ENCODE measurements at places on chromosomes 7 and 10. TPM values are rescaled to one million over a fixed set of nuclear protein-coding genes. Genes with fewer than 3 reads are reported as not detected.

The PGAM2 gene
- total RNA-seq: not detected

DNA sequence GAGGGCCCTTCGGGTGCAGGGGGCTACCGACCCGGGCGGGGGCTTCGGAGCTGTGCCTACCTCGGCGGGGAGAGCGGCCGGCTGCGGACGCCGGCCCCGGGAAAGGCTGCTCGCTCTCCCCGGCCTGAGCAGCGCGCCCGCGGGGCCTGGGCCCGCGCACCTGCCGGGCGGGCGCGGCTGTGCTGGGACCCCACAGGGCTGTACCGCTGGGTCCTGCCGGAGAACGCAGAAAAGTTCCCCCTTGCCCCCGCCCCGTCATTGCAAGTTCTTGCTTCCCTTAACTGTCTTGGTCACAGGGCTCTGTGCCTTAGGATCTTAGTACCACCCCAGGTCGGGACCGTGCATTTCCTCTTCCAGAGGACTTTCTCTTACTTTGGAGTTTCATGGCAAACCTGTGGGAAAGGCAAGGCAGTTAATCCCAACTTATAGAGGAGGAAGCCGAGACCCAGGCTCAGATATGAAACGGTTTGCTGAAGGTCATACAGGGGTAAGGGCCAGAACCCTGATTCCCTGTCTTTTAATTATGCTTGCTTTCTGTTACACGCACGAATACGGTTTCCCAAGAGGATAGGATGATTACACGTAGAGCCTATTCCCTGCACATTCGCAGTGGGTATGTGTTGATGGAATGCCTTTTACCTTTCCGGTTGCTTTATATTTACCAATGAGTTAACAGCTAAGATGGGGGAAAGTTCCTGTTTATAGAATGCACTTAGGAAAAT lies 652 bp downstream of the PCGF5 start:
- H3K4me3 ChIP-seq: peak overlapping the region; percentile 96
- peak; percentile 41 for DNase-seq
- H3K4me1 ChIP-seq: peaks cover 10% of the 10 kb centered on the region
- H3K27ac ChIP-seq: peak overlapping the region; percentile 75
- no peaks in the 10 kb centered on the region for H3K27me3 ChIP-seq
- H3K36me3 ChIP-seq: no peaks in the 10 kb centered on the region

- H3K4me3 ChIP-seq: no peak overlapping the region
- no peaks in the 10 kb centered on the region for H3K27me3 ChIP-seq
Measured at GRCh38 chr7:122983261-122983660, 12.2 kb downstream of the TAS2R16 start.

DNA sequence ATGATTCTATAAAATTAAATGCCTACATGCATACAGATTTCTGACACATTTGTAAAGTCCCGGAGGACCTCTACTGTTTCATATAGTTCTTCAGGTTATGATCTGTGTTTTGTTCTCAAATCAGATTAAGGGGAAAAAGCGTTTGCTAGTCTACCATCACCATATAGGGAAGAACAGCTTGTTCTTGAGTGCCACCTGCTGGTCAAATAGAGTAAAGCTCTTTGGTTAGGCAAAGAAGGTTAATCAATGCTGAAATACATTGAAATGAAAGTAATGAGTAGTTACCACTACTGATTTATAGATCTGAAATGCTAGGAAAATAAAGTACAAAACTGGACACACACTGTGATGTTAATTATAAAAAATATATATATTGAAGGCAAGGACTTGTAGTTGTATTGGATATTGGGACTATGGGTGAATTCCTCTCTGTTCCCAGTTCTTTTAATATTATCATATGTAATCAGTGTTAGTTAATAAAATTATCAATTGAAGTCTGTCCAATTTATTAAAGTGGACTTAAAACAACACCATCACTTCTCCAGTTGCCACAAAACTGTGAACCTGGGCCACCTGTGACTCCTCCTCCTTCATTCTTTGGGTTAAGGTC lies 72.6 kb upstream of the PDLIM1 start:
- peak; percentile 71 for DNase-seq
- H3K27ac ChIP-seq: no peak overlapping the region
- H3K36me3 ChIP-seq: no peaks in the 10 kb centered on the region
- no peaks in the 10 kb centered on the region for H3K27me3 ChIP-seq
- H3K4me3 ChIP-seq: no peak overlapping the region

DNA sequence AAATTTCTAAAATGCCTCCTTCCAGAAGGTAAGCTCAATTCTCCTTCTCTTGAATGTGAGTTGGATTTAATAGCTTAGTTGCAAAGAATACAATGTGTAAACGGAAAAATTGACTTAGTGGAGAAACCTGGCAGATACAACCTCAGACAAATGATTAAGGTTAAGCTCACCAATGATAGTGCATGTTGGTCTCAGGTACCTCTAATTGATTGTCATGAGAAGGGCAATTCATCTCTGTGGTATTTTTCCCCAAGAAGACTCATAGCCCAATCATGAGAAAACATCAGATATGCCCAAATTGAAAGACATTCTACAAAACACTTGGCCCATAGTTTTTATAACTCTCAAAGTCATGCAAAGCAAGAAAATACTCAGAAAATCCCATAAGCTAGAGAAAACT lies 36.2 kb upstream of the TMEM106B start:
- H3K27me3 ChIP-seq: no peaks in the 10 kb centered on the region
- H3K4me3 ChIP-seq: no peak overlapping the region
- H3K27ac ChIP-seq: no peak overlapping the region
- no peaks in the 10 kb centered on the region for H3K4me1 ChIP-seq
- H3K36me3 ChIP-seq: no peaks in the 10 kb centered on the region
- DNase-seq: no peak

GRCh38 chr7:27916372-27916771 lies 176.4 kb downstream of the TAX1BP1 start:
- H3K27me3 ChIP-seq: no peaks in the 10 kb centered on the region
- H3K4me3 ChIP-seq: no peak overlapping the region
- H3K36me3 ChIP-seq: no peaks in the 10 kb centered on the region

DNA sequence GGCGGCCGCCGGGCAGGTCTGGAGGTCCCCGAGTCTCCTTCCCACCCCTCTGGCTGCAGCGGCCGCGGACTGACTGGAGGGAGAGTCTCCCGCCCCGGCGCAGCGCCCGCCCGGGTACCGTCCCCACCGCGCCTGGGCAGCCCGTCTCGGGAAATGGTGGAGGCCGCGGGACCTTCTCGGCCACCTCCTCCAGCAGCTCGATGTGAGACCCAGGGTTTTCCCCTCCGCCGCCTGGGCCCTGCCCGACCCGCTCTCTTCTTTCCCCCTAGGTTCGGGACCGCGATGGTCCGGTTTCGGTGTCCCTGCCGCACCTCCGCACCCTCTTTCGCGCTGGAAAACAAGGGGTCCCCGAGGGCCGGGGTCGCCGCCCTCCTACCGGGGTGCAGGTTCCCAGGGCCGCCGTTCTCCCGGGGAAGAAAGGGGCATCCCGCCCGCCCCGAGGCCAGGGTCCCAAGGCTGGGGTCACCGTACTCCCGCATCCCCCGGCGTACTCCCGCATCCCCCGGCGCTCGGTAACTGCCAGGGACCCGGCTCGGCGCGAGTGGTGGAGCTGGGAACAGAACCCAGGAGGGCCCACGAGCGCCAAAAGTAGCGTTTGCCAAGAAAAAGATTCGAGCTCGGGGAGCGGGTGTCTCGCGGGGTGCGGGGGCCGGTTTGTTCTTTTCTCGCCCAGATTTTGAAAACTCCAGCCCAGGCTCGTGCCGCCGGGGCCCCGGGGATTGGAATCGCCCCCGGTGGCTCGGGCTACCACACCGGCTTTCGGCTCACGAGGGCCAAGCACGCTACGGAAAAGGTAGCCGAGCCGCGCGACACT lies 3.4 kb downstream of the TNRC18 start:
- peaks cover 9% of the 10 kb centered on the region for H3K4me1 ChIP-seq
- peak overlapping the region; percentile 36 for H3K27ac ChIP-seq
- peak overlapping the region; percentile 66 for H3K4me3 ChIP-seq
- DNase-seq: no peak
- H3K36me3 ChIP-seq: no peaks in the 10 kb centered on the region

- no peaks in the 10 kb centered on the region for H3K4me1 ChIP-seq
- no peak for DNase-seq
- no peak overlapping the region for H3K27ac ChIP-seq
- no peaks in the 10 kb centered on the region for H3K27me3 ChIP-seq
- no peaks in the 10 kb centered on the region for H3K36me3 ChIP-seq
Measured at GRCh38 chr7:95631527-95631926, 35.2 kb upstream of the PDK4 start.

The SEMA3E gene
- total RNA-seq: not detected

DNA sequence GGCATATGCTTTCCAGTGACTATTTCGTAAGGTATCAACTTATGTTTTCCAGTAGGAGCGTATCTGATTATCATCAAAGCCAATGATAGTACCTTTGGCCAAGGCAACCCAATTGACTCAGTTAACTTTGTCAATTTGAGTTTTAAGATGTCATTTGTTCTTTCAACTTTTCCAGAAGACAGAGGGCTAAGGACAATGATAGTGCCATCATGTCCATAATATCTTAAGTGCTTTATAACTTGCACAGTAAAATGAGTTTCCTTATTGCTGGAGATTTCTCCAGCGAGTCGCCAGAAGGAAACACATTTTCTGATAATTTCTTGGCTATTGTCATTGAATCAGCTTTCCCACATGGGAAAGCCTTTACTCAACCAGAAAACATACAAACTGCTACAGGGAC lies 35.0 kb downstream of the ANTXRL start:
- DNase-seq: no peak
- peaks cover 6% of the 10 kb centered on the region for H3K27me3 ChIP-seq
- H3K4me3 ChIP-seq: no peak overlapping the region

GRCh38 chr7:96538632-96539031 lies 171.0 kb downstream of the SEM1 start:
- H3K4me1 ChIP-seq: no peaks in the 10 kb centered on the region
- H3K27ac ChIP-seq: no peak overlapping the region
- DNase-seq: no peak

The ZP3 gene
- 0.32 TPM for total RNA-seq

DNA sequence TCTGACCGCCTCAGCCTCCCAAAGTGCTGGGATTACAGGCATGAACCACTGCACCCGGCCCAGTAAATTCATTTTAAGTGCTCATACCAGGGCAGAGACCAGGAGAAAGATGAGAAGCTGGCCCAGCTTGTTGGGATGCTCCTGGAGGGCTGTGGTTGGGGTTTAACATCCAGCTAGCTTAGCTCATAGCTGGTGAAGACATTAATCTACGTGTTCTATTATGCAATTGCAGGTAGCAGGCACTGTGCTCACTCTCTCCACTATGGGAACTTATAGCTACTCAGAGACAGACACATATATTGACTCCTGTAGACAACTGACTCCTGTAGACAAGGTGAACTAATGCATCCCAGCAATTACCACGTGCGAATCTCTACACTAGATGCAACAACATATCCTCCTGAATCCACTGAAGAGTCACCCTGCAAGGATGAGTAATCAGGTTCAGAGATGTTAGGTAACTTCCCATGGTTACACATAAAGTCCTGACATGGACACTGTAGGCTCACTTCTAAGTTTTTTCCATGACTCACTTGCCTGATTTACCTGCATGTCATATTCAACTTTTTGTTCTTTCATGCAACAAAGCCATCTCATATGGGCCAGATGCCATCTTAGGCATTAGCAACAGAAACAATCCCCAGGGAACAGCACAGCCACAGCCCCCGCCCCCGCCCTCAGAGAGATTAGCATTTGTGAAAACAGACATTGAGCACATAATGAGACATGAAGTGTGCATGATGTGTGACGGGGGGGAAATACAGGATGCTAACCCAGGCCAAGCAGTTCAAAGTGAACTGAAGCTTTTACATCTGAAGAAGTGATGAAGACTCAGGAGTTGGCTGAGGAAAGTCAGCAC lies 37.2 kb downstream of the ERLIN1 start:
- H3K36me3 ChIP-seq: peaks cover 16% of the 10 kb centered on the region
- H3K4me3 ChIP-seq: no peak overlapping the region
- DNase-seq: no peak
- H3K27ac ChIP-seq: no peak overlapping the region

The RBP3 gene
- total RNA-seq: not detected

The LMTK2 gene
- total RNA-seq: 13.8 TPM

GRCh38 chr10:102557569-102557968 lies 53.8 kb downstream of the SUFU start:
- no peaks in the 10 kb centered on the region for H3K27me3 ChIP-seq
- H3K27ac ChIP-seq: no peak overlapping the region
- no peaks in the 10 kb centered on the region for H3K36me3 ChIP-seq
- H3K4me3 ChIP-seq: no peak overlapping the region

The TRIM8 gene
- total RNA-seq: 108 TPM

The SLC13A1 gene
- not detected for total RNA-seq

The GBX1 gene
- total RNA-seq: not detected

The STEAP1 gene
- total RNA-seq: 42.7 TPM

The PTPN20 gene
- 0.27 TPM for total RNA-seq

Measured in endothelial cell of umbilical vein (primary cell).